ENCODE measurements at places on chromosomes 7 and 10.

GRCh38 chr7:14734839-14735321 lies 167.7 kb downstream of the DGKB start:
- DNase-seq: peak; percentile 43

GRCh38 chr7:134374291-134374690 lies 57.6 kb upstream of the SLC35B4 start:
- no peak for DNase-seq

- DNase-seq: no peak
Observed at GRCh38 chr7:128034825-128035224, 3.6 kb upstream of the LRRC4 start.

DNA sequence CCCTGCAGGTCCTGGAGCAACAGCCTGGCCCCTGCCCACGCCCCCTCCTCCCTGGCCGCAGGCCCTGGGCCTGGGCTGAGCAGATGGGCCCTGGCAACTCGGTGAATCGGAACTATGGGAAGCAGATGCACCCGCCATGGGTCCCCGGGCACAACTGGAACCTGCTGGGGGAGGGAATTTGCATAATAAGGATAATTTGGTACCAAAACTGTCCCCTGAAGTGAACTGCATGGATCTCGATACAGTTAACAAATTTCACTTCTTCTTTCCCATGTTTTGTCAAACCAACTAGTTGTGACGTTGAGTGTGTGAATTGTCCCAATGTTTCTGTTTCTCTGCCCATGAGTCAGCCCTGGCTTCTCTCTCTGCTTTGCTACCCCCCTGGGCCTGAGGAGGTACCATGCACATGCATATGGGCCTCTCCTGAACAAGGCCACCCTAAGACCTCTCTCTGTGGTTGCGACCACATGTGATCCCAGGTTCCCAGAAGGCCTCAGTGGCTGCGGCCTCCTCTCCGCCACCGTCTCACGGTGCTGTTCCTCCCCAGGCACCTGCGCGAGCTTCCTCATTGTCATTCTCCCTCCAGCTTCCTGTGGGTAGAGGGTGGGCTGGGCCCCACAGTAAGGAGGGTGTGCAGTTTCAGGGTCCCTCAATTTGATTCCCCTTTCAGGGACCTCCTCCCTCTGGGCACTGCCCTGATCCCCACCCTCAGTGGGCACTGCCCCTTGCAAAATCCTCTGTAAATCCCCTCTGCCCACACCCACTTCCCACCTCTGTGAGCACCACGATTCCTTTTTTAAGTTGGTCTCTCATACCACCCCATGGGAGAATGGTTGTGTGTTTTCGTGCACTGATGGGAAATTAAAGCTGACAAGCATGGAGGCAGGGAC lies 40.0 kb downstream of the FIGNL1 start:
- no peak for DNase-seq

DNA sequence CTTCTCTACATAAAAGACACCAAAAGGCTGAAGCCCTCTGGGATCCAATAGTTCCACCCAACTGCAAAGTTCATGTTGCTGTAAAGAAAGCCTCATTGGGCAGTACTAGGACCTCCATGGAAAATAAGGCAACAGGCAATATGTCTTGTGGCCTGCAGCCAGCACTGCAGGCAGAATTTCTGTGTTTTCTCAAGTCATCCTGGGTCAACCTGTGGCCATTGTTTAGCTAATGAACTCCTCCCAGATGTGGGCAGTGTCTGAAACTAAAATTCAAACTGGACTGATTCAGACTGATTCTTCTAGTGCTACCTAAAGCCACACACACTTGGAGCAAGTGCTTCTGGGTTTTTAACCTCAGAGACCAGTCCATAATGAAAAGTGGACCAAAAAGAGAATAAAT lies 141.5 kb downstream of the PPP1R17 start:
- no peak for DNase-seq

GRCh38 chr7:132742189-132742612 lies 165.9 kb upstream of the PLXNA4 start:
- no peak for DNase-seq

DNA sequence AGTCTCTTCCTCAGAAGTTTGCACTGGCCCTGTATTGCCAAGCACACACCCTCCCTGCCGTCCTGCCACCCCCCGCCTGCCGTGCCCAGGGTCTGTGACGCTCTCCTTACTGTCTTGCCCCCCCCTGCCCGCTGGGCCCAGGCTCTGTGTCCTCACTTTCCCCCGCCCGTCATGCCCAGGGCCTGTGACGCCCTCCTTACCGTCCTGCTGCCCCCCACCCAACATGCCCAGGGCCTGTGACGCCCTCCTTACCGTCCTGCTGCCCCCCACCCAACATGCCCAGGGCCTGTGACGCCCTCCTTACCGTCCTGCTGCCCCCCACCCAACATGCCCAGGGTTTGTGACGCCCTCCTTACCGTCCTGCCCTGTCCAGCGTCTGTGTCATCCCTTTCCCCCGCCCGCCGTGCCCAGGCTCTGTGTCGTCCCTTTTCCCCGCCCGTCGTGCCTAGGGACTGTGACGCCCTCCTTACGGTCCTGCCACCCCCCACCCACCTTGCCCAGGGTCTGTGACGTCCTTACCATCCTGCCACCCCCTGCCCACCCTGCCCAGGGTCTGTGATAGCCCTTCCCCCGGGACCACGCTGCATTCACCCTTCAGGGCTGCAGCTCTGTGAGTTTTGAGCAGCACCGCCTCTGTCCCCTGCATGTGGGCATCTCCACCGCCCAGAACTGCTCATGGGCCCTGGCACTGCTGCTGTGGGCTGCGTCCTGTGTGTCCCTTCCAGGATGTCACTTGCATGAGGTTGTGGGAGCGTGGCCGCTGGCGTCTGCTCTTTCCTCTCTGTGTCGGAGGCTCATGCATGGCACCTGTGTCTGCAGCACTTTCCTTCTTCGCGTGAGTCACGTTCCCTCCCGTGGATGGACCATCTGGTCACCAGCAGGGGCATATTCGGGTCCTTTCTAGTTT lies 19.3 kb upstream of the PRKAR1B start:
- peak; percentile 43 for DNase-seq

DNA sequence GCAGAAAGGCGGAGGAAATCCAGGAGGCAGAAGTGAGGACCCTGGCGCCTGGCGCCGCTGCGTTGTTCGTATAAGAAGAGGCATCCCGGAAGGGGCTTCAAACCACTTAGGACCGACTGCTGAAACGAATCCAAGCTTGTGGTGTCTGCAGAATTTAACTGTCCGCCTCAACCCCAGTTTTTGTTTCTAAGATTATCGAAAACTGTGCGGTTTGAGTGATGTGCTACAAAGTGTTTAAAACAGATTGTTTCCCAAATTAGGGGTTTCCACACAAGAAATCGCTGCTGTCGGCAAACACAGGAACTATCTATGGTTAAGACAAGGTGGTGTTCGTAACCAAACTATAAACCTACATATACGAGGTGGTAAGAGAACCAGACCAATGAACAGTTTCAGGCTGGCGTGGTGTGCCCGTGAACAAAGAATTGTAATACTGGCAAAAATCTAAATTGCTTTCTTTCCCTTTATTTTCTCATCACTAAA lies 835 bp upstream of the DGKI start:
- DNase-seq: no peak

DNA sequence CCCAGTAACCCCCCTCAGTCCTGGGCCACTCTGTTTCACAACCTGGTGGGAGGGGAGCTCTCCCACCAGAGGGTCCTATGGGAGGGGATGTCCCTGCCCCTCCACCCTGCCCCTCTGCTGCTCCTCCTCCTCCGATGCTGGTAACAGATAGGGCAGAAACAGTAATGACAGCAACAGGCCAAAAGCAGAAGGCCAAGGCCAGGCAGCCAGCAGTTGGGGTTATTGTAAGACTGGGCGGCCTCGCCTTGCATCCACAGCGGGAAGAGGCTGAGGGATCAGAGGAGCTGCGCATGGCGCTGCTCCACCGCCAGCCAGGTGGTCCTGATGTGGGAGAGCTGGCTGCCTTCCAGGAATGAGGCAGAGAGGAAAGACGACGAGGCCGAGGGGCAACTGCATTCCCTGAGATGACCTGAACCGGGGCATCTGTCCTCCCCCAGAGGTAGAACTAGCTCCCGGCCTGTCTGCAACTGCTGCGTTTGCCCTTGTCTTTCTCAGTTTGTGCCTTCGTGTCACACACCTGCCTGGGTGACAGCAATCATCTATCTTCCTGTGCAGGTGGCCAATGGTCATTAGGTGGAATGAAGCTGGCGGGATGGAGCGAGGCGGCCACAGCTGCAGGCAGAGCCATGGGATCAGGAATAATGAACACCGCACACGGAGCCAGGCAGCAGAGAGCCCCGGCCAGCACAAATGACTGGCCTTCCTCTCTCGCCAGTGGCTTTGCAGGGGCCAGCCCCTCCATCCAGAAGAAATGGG lies 54.0 kb upstream of the CACUL1 start:
- DNase-seq: no peak

DNA sequence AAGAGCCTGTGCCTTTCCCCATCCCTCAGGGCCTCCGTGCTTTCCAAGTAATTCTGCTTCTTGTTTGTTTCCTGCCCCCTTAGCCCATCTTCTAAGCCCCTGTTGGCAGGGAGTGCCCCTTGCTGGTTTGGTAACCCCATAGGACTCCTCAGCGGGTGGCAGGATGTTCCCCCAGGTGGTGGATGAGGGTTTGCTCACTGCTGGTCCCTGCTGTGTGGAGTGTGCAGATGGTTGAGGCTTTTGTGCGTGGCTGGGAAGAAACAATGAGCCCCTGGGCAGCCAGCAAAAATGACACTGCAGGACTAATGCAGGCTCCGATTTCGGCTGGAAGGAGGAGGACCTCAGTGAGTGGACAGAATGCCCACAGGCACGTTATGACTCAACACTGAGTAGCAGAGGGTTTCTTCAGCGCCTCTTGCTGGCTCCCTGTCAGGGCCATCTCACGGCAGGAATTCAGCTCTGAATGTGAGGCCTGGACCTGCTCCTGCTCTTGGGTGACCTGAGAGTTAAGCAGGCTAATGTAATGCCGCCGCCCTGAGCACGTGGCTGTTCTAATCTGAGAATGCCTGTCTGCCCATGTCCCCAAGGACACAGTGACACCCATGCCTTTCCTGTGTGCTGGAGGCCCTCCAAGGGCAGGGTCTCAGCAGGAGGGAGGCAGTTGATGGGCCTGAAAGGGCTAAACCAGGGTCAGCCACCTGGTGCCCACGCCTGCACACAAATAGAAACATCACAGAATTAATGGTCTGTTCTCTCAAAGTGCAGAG lies 16.6 kb downstream of the BAG3 start:
- peak; percentile 46 for DNase-seq

DNA sequence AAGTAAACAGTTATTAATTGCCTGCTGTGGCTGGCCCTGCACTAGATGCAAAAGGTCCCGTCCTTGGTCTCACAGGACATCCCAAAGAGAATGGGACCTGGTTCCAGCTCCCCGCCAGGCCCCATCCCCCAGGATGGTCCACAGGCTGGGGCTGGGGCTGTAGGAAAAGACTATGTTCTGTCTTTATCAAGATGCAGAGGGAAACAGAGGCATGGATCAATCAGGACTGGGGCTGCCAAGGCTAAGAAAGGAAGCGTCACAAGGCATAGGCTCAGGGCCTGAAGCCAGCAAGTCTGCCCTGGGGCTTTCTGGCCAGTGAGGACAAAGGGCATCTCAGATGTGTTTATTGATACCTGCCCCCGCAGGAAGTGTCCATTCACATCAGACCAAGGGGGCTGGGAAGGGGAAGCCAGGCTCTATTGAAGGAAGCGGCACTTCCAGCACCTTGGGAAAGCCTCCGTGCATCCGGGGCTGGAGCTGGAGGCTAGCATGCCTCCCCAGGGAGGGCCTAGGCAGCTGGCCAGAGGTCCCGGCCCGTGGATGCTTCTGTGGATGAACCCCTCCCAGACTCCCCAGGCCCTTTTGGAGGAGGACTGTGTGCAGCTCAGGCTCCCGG lies 5.8 kb downstream of the VSIR start:
- no peak for DNase-seq

Data from SK-N-SH (cell line).